Activated CD4-positive, alpha-beta T cell treated with anti-CD3 and anti-CD28 coated beads, Interleukin-2, amount 50 U/mL, for 48 hours (primary cell): ENCODE measurements at places on chromosomes 1 and 21.

DNA sequence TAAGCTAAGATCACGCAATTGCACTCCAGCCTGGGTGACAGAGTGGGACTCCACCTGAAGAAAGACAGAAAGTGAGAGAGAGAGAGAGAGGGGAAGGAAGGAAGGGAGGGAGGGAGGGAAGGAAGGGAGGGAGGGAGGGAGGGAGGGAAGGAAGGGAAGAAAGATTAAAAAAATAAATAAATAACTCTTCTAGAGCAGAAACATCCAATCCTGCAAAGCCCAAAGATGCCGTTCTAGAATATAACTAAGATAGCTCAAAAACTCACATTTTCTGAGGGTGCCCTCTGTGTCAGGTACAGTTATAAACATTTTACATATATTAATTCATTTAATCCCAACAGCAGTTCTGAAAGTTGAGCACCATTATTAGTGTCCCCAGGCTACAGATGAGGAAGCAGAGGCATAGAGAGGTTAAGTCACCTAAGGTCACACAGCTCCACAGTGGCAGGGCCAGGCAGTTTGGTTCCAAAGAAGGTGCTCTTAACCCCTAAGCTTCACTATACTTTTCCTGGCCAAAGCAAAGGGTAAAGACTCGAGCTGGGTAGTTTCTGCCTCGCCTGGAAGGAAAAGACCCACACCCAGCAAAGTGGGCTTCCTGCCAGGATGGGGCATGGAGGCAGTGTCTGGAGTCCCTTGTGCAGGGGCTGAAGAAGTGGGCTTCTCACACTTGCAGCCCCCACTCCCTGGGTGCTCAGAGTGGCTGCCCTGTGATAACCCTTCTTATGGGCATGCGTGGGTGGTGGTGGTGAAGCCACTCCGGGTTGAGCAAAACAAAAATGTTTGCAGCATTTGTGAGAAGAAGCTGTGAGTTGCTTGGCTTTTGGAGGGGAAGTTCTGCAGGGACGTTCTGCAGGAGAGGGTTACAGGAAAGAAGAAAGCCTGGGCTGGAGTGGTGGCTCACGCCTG, 7.9 kb upstream of the PIK3CD start:
- DNase-seq = no peak

GRCh38 chr1:109879881-109880525, 30.6 kb upstream of the CSF1 start:
- no peak for DNase-seq

DNA sequence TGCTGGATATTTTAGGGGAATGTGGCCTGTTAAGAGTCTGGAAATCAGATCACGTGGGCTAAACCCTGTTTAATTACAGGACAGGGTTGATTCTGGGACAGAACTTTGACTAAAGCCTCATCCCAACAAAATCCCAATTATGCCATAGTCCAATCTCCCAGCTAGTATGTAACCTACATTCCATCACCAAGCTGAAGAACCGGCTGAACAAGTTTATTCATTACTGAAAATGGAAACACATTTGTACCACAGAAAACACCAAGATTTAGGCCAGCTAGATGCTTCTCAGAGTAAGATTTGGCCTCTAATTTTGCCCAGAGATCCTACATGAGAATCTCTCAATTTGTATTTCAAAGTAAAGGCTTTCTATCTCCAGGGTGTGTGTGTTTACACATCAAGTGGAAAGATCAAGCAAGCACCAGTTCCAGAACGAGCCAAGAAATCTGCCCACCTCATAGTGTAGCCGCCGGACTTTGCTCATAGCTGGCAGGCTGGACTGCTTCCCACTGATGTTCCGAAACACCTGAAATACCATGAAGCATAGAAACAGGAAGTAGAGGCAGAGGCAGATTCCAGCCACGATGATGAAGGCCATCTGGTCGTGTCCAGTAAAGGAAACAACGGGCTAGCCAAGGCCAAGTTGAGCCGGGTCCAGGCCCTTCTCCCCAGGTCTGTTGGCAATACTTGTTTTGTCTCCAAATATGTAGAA, 86.8 kb downstream of the WLS start:
- no peak for DNase-seq

DNA sequence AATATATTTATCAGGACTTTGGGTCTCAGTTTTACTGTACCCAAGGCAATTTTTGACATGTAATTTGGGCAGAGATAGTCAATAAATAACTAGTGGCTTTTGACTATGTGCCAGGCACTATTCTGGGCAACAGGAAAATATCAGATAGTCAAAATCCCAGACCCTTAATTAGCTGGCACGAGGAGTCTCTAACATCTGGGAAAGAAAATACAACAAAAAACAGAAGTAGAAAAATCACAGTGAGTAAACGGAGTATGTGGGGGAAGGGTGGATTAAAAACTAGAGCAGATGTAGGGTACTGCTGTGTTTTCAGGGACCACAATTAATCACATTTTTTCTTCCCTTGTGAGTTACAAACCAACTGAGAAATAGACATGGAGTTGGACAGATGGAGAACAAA, 217.8 kb downstream of the NCAM2 start:
- DNase-seq = no peak

- DNase-seq = no peak
These were observed 4.1 kb downstream of the PRDM16 start for GRCh38 chr1:3073186-3073488.

DNA sequence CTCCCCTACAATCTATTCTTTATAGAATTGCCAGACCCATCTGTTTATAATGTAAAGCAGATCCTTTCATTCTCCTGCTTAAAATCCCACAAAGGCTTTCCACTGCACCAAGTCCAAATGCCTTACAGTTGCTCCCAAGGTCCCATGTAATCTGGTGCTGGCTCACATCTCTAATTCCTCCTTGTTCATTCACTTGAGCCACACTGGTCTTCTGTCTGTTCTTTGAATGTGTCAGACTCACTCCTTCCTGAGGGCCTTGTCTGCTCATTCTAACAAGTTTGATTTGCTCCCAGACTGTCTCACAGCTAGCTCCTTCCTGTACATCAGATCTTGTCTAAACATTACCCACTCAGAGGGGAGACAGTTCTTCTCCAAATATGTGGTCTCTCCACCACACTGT, 38.9 kb downstream of the ALG14 start:
- DNase-seq = no peak

- peak; percentile 19 for DNase-seq
These were observed 49.9 kb downstream of the TOMM20 start for GRCh38 chr1:235078480-235079381.

GRCh38 chr21:31509194-31510017, 150.1 kb upstream of the SOD1 start:
- peak; percentile 90 for DNase-seq

GRCh38 chr1:115181231-115181630, 91.9 kb upstream of the TSPAN2 start:
- no peak for DNase-seq

DNA sequence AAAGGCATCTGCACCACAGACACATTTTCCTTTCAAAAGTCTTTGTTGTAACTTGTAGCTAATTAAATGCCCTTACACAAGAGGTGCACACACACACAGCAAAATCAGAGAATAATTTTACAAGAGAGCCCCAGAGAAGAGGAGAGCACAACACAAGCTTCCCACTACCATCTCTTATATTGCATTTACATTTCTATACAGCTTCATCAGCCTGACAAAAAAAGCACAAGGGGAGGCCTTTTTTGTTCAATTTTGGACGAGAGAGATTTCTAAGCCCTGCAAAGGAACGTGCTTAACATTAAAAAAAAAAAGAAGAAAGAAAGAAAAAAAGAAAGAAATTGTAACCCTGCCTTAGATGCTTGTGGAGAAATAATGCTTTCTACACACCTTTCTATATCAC, 17.1 kb upstream of the ESRRG start:
- DNase-seq = no peak
